Stimulated activated CD4-positive, alpha-beta T cell treated with anti-CD3 and anti-CD28 coated beads, Interleukin-2, amount 100 ng/mL, for 24 hours (primary cell): ENCODE measurements at places on chromosomes 11 and 22.
A peak's percentile ranks its signal among the peaks of the same experiment; 100 is the strongest.

- DNase-seq = no peak
Measured at GRCh38 chr22:25382762-25383161, 163.3 kb downstream of the CRYBB2 start.

DNA sequence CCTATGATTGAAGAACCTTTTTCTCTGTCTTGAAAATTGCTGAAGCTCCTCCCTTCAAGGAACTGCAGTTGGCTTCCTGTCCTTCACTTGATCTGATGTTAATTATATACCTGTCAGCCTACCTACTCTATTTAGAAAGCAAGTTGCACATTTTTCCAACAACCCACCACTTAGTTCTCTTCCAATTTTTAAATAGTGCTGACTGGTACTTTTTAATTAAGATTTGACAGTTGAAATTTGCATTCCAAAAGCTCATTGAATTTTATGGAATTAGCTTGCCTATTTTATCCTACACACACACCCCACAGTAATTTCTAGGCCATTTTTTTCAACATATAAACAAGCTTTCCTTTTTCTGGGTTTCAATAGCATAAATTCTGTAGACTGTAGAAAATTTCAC lies 820.3 kb upstream of the FAT3 start:
- DNase-seq = no peak

- DNase-seq = no peak
Measured at GRCh38 chr22:39115570-39115969, 18.5 kb downstream of the APOBEC3H start.

- no peak for DNase-seq
Measured at GRCh38 chr22:42868751-42869251, 11.7 kb upstream of the ARFGAP3 start.

DNA sequence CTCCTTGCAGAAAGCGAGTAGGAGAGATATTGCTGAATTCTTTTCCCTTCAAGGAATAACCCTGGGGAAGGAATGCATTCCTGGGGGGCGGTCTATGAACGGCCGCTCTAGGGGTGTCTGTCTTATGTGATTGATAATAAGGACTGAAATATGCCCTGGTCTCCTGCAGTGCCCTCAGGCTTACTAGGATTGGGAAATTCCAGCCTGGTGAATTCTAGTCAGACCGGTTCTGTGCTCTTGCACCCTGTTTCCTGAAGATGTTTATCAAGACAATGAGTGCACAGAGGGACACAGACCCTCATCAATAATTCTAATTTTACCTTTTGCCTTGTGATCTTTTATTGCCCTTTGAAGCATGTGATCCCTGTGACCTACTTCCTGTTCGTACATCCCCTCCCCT lies 140.7 kb downstream of the LUZP2 start:
- no peak for DNase-seq

- no peak for DNase-seq
Measured at GRCh38 chr22:23604939-23605712, 25.0 kb upstream of the IGLL1 start.

GRCh38 chr11:114059278-114059983 lies at the start of gene ZBTB16:
ZBTB16 (plus strand) TSS chr11:114059711; CDS start chr11:114063301, 3,590 bp downstream.
- peak; percentile 55 for DNase-seq

DNA sequence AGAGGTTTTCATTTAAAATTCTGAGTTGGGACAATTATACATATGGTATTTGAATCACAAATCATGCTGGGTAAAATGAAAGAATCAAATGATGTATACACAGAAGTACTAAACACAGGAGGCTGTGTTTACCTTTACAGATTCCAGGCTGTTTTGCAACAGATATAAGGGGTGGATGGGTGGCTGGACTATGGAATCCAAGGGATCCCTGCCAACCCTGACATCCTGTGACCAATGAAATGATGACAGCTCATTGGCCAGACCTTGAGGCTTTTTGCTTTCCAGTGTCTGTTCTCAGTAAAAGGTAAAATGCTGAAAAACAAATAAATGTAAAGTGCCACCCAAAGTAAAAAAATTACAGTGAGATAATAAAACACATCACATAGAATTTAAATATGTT lies 3.3 kb upstream of the DDI1 start:
- DNase-seq = no peak

- DNase-seq = peak; percentile 91
Measured at GRCh38 chr11:67401495-67402191, at the start of gene PPP1CA. PPP1CA (minus strand) TSS chr11:67401858; CDS start chr11:67401782, 76 bp downstream.

DNA sequence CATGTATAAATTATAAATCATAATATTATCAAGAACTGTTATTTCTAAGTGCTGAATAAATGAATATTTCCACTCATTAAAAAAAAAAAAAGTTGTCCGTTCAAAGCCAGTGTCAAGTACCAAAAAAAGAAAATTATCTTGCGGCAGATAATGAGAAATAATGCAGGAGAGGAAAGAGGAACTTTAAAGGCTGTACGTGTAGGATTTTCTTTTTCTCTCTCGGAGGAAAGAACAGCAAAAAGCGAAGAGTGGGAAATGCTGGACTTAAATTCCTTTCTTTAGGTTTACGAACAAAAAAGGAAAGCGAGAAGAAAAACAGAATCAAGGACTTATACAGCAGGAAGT lies 999 bp upstream of the CCDC83 start:
- no peak for DNase-seq

DNA sequence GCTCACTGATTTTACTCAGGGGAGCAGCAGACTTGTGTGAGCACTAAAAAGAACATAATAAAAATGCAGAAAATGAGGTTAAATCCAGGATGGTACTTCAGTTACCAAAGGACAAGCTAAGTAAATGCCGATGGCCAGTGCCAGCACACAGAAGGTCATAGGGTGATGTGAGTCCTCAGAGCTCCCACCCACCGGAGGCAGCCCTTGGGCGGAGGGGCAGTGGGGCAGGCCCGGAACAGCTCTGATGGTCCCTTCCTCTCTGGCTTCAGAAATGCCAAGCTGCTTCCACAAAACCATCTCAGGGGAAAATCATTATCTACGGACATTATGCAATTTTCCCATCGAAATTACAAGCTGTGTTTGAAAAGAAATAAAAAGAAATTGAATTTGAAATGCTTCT lies 124.5 kb downstream of the RRAS2 start:
- no peak for DNase-seq

- DNase-seq = no peak
Measured at GRCh38 chr11:94405062-94405833, 4.0 kb upstream of the GPR83 start.

- DNase-seq = no peak
Measured at GRCh38 chr11:22065472-22065871, 127.4 kb upstream of the ANO5 start.

- DNase-seq = no peak
Measured at GRCh38 chr11:20488352-20488751, 100.8 kb downstream of the PRMT3 start.

DNA sequence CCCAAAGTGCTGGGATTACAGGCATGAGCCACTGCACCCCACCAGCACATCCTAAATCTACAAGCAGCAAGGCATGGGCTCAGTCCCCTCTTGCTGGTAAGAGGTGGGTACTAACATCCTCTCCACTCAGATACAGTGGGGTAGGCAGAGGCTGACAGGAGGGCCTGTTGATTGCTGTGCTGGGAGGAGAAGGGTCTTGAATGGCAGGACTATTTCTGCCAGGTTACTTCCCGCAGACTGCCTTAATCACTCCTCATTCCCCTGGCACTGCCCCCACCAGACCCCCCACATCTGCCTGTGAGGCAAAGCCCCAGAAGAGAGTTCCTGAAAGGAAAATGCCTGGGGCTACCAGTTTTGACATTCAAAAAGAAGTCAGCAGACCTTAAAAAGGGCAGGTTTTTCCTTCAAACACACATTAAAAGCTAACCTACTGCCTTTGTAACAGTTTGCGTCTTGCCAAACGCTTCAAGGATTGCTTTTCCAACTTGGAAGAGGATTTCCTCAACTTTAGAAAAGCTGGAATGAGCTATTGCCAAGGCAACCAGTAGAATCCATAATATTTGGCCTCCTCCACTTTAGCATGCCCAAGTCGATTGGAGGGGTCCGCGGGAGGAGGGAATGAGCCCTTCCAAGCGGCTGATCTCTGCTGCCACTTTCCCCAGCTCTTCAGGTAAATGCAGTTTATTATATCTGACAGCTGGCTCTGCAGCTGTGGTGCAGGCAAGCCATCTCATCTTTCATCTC lies 62.0 kb downstream of the FDX1 start:
- no peak for DNase-seq

DNA sequence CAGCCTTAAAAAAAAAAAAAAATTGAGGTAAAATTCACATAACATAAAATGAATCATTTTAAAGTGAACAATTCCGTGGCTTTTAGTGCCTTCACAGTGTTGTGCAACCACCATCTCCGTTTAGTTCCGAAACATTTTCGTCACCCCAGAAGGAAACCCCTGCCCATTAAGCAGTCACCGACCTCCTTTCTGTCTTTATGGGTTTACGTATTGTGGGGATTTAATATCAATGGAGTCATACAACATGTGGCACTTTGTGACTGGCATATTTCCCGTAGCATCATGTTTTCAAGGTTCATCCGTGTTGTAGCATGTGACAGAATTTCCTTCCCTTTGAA lies 65.5 kb downstream of the BCR start:
- no peak for DNase-seq

GRCh38 chr11:120131941-120132644 lies 5.8 kb downstream of the TRIM29 start:
- DNase-seq = no peak

GRCh38 chr11:115284773-115285172 lies 219.4 kb downstream of the CADM1 start:
- DNase-seq = no peak

- no peak for DNase-seq
Measured at GRCh38 chr22:41397143-41397811, 15.5 kb downstream of the TEF start.

GRCh38 chr11:102097186-102097585 lies 13.1 kb upstream of the YAP1 start:
- DNase-seq = no peak

GRCh38 chr22:30824711-30825110 lies 130.0 kb downstream of the OSBP2 start:
- DNase-seq = no peak

GRCh38 chr11:95776859-95777258 lies 12.7 kb downstream of the FAM76B start:
- no peak for DNase-seq

- no peak for DNase-seq
Measured at GRCh38 chr11:12540913-12541582, 133.2 kb upstream of the TEAD1 start.

GRCh38 chr22:46001426-46002106 lies 24.6 kb upstream of the WNT7B start:
- DNase-seq = no peak

- DNase-seq = no peak
Measured at GRCh38 chr11:60589611-60590010, 74.4 kb downstream of the MS4A13 start.

DNA sequence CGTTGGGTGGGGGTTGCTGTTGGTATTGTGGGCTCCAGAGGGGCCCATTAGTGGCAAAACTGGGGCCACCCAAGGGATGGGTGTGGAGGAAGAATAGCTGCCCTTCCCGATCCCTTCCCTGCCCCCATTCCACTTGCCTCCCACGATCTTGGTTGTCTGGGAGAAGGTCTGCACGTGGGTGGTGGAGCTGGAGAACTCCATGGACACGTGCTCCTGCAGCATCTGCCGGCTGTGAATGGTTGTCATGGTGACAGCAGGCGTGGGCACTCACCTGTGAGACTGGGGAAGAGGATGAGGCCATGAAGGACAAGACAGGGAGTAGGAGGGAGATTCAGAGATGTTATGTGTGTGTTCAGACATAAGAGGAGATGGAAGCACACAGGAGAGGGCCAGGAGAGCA lies 2.0 kb downstream of the IGSF22 start:
- no peak for DNase-seq
